ENCODE measurements at places on chromosomes 4 and X.

- no peak for DNase-seq
Observed at GRCh38 chrX:117843749-117844148, 272.9 kb downstream of the KLHL13 start.

DNA sequence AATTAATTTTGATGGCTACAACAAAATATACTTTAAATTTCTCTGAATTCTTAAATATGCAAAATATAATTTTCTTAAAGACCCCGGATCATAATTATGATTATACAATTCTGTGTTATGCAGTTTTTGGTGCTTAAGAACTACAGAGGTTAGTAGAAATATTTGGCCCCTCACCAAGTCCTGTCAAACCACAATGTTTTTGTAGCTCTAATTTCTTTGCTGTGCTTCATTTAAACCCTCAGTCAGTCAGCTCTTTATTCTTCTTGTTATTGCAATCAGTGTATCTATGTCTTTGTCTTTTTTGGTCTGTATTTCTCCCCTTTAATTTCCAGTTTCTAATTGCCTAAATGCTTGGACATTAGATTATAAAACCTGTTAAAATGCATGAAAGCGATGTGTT lies 186.1 kb downstream of the CAMK2D start:
- DNase-seq = peak; percentile 88

- DNase-seq = no peak
Observed at GRCh38 chrX:42624524-42624923, 153.4 kb downstream of the PPP1R2C start.

DNA sequence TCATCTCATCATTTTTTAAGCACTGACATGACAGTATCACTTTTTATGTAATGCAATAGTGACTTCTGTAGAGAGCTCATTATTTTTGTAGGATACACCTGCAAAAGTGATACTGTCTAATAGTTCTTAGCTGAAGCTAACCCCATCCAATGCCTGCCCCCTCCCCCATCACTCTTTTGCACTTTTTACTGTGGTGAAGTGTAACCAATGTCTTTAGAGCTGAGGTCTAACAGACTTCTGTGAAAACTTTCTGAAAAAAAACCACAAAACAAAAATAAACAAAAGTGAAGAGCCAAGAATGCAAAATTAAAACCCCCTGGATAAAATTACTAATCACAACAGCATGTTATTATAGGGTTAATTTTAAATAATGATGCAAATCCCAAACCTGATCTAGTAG lies 301.1 kb downstream of the ANK2 start:
- DNase-seq = no peak

- no peak for DNase-seq
Observed at GRCh38 chr4:13722649-13723048, 95.1 kb upstream of the BOD1L1 start.

DNA sequence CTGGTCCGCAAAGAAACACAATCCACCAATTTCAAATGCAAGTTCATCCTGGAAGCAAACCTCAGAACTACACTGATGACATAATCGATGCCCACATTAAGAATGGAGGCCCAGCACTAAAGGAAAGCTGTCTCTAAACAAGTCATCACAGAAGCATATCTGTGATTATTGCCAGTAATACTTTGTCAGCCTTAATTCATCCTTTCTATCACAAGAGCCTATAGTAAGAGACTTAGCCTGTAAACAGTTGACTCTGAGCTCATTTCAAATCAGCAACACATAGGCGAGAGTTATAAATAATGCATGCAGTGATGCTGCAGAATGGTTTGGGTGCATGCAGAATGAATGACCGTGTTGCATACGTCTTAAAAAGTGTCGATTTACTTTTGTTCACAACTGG lies 105.9 kb upstream of the ZFP42 start:
- no peak for DNase-seq

- peak; percentile 18 for DNase-seq
Observed at GRCh38 chr4:105978684-105979296, 83.5 kb downstream of the NPNT start.
